Neural cell (in vitro differentiated cells): ENCODE measurements at places on chromosomes 7 and 10. TPM values are rescaled to one million over a fixed set of nuclear protein-coding genes. Genes with fewer than 3 reads are reported as not detected.

The PTER gene
- not detected in 2 replicates for polyA plus RNA-seq

The NXPH1 gene
- polyA plus RNA-seq: 15.9 and 24.9 TPM in 2 replicates

The UNCX gene
- polyA plus RNA-seq: 1.6 TPM in 2 replicates

The RNLS gene
- polyA plus RNA-seq: 0.20 and 0.66 TPM in 2 replicates

The AMPH gene
- 33.7 and 34.7 TPM in 2 replicates for polyA plus RNA-seq

The RAPGEF5 gene
- 37.8 and 48.0 TPM in 2 replicates for polyA plus RNA-seq

The GPRIN2 gene
- polyA plus RNA-seq: 7.1 and 10.5 TPM in 2 replicates

The WNT2 gene
- polyA plus RNA-seq: 0.16 TPM in 1 of 2 replicates, not detected in the other

The C10orf105 gene
- 0.11 TPM in 1 of 2 replicates, not detected in the other for polyA plus RNA-seq

The PLXNA4 gene
- 7.2 and 10.3 TPM in 2 replicates for polyA plus RNA-seq

The NSUN6 gene
- polyA plus RNA-seq: 49.1 and 74.6 TPM in 2 replicates

The PNLIP gene
- not detected in 2 replicates for polyA plus RNA-seq

The IKZF5 gene
- polyA plus RNA-seq: 11.0 and 12.9 TPM in 2 replicates

The DOCK4 gene
- polyA plus RNA-seq: 24.3 and 28.1 TPM in 2 replicates

The CXCL12 gene
- 0.14 and 0.54 TPM in 2 replicates for polyA plus RNA-seq

The DGKI gene
- 15.7 and 15.8 TPM in 2 replicates for polyA plus RNA-seq

The VWA2 gene
- not detected in 2 replicates for polyA plus RNA-seq

The TMUB1 gene
- polyA plus RNA-seq: 35.2 and 43.9 TPM in 2 replicates

The ANXA8L1 gene
- not detected in 2 replicates for polyA plus RNA-seq

The SPDYE6 gene
- polyA plus RNA-seq: not detected in 2 replicates

The TMEM178B gene
- 40.7 and 44.9 TPM in 2 replicates for polyA plus RNA-seq

The GNGT1 gene
- polyA plus RNA-seq: not detected in 2 replicates

The RHEB gene
- 229 and 289 TPM in 2 replicates for polyA plus RNA-seq

The C10orf62 gene
- not detected in 2 replicates for polyA plus RNA-seq

The PNLIPRP1 gene
- not detected in 2 replicates for polyA plus RNA-seq

The OR13A1 gene
- polyA plus RNA-seq: 0.11 and 0.32 TPM in 2 replicates

The OR2A7 gene
- not detected in 2 replicates for polyA plus RNA-seq

The SLC18A3 gene
- not detected in 2 replicates for polyA plus RNA-seq
